MV-4-11 (cell line): ENCODE measurements at places on chromosomes 6 and 20.

GRCh38 chr6:46967826-46968349, 46.1 kb upstream of the ADGRF5 start:
- DNase-seq, result no peak

GRCh38 chr6:46032110-46032998, 16.7 kb upstream of the CLIC5 start:
- DNase-seq, result peak; percentile 25

DNA sequence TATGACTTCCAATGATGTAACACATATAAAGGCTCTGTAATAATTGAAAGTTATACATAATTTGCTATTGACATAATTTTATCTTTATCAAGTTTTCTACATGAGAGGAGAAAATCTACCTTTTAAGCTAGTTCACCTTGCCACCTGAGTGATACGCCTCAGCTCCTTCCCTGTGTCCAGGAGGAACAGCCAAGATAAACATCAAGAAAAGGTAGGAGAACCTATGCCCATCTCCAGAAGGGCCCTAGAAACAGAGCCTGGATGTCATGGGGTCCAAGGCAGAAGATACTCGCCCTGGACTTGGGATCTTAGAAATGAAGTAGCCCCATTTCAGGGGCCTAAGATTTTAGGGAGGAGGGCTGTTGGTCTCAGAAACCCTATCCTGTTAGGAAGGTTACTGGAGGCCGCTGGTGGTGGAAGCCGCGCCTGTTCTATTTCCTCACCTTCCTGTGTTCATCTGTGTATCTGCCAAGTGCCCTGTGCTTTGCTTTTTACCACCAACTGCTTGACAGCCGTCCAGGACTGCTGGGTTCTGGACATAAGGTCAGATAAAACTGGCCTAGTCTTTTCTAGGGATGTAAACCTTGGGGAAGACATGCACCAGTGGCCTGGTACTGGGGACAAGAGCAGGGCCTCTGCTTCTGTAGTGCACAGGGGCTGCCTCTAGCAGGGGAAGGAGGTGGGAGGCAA, 178.5 kb downstream of the ARID1B start:
- DNase-seq, result no peak

GRCh38 chr6:107871976-107872375, 47.9 kb upstream of the SCML4 start:
- DNase-seq, result no peak

GRCh38 chr6:142457638-142458406, 156.0 kb downstream of the ADGRG6 start:
- DNase-seq, result no peak

- DNase-seq, result no peak
Observed at GRCh38 chr6:5151955-5152401, 66.8 kb downstream of the PPP1R3G start.

GRCh38 chr20:63536241-63536977, 767 bp downstream of the PTK6 start:
- peak; percentile 54 for DNase-seq

DNA sequence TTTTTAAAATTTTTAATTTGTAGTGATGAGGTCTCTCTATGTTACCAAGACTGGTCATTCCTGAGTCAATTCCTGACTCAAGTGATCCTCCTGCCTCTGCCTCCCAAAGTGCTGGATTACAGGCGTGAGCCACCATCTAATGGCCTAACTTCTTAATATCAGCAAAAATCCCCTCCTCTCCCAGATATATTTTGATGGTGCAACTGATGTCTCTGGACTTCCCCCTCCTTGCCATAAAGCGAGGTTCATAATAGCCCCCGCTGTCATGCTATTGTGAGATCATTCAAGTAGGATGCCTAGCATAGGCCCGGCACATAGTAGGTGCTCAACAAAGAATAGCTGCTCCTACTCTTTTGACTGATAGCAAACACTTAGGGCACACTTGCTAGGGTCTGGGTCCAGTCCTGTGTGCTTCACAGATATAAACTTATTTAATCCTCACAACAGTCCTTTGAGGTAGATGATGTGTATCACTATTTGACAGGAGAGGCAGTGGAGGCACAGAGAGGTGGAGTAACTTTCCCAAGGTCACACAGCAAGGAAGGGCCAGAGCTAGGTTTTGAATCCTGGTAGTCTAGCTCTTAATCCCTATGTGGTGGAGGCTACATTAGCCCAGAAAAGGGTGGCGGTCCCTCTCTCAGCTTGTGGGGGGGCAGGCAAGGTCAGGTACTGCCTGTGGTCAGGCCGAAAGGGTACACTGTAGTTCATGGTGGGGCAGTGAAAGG, 14.6 kb downstream of the SRC start:
- DNase-seq, result no peak

DNA sequence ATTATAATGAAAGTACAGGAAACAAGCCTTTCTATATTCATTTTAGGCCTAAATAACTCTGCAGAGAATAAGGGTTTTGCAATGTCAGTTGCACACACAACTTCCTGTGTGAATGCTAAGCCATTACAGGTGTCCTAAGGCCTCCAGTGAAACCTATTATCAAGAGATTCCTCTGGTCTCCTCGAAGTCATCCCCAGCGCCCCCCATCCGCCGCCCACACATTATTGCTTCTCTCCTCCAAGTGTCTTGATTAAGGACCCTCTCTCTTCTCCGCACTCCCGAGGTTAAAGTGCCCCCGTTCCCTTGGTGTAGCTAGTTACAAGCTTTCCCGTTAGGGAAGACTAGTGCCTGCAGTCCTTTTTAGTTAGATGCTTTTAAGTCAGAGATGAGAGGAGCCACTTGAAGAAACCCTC, 1.3 kb downstream of the HIVEP2 start:
- DNase-seq, result peak; percentile 13

DNA sequence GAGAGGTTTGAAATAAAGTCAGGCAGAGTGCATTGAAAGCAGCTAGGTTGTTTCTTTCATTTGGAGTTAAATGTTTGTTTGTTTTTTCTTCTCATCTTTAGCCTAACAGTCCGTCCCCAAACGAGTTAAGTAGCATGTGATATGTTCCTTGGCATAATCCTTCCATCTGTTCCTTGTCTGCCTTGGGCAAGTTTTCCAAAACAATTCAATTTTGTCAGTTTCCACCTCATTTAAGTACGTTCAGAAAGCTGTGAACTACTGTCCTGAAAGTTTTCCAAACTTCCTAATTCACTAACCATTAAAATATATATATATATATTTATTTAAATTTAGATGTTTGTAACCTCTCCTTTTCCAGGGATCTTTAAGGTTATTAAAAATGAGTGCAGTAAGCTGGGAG, 61.8 kb upstream of the HDAC2 start:
- no peak for DNase-seq

DNA sequence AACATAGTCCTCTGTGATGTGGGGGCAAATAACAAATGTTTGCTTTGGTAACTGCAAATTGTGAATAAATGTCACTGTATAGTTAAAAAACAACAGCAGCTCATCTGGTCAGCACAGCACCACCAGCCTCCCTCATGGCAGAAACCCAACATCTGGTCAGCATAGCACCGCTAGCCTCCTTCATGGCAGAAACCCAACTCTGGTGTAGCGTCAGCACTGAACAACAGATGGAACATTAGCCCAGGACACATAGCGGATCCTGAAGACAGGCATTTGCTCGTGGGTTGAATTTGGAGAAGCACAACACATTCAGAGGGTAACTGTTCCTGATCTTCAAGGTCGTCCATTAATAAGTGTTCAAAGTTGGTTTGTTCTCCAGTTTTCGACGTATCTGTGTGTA, 265.9 kb downstream of the DLL1 start:
- DNase-seq, result no peak

DNA sequence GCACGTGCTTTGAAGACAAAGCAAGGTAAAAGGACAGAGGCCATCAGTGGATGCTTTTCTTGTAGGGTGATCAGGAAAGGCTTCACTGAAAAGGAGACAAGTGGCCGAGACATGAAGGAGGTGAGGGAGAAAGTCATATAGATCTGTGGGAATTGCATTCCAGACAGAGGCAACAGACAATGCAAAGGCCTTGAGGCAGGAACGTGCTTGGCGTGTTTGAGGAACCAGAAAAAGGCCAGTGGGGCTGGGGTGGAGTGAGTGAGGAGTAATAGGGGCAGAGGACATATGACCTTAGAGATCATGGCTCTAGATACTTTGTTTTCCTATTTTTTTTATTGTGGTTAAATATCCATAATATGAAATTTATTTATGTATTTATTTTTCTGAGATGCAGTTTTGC, 10.5 kb upstream of the SALL4 start:
- DNase-seq, result no peak

DNA sequence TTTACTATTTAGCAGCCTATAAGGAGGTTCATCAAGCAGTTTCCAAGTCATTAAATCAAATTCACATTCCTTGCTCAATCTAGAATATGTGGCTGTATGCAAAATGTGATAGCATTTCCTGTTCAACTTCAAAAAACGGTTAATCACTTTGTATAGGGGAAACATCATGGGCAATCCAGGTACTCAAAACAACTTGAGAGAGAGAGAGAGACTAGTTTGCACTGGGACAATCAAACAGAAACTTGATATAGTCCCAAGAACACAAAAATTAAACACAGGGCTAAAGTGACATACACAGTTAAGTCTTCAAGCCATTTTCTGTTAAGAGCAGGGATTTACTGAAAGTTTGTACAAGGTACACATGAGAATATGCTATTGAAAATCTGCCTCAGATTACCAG, 7.4 kb downstream of the CPNE1 start:
- no peak for DNase-seq
